NCI-H1105 treated with DMSO at 0.1 percent for 48 hours (cell line): ENCODE measurements at places on chromosomes 11 and 22.
A peak's percentile ranks its signal among the peaks of the same experiment; 100 is the strongest.

GRCh38 chr22:48906216-48906835, 921.3 kb downstream of the BRD1 start:
- DNase-seq: no peak

- no peak for DNase-seq
These were observed 24.6 kb downstream of the IL18BP start for GRCh38 chr11:72023335-72023734.

DNA sequence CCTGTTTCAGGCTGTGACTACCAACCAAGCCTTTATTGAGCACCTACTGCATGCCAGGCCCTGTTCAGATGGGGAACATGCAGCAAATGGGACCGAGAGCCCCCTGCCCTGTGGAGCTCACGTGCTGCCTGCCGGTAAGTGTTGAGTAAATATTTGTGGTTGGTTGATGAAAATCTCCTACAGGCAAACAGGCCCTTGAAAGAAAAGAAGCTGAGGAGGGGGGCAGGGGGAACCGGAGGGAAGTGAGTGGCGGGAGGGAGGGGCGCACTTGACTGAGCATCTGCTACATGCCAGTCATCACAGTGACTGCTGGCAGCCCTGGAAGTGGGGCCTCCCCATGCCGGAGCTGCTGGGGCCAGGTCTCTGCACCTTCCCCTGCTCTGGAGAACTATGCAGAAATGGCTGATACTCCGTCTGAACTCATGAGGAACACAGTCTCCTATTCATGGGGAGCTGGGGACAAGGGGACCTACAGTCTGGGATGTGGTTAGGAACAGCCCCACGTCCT, 34.2 kb downstream of the MACROD1 start:
- DNase-seq: peak; percentile 60

DNA sequence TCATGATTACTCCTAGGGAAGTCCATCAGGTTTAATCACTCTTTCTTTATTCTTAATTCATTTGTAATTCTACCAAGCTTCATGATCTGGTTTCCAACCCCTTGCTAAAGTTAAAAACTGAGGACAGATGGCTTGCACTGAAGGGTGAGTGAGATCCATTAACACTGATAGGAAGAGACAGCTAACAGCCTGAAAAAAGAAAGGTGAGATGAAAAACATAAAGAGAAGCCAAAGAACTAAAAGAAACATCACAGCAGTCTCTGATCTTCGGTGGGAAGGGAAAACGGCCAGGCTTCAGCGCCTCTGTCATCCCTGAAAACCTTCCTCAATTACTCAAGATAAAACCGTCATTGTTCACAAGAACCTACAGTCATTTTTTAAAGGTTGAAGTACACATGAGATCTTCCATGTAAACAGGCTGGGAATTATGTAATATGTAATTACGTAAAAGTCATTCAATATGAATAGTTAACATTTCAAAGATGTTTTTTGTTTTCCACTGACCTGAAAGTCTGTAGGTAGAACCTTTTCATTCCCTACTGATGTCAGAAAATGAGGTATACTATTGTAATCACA, 41.3 kb downstream of the VSIG10L2 start:
- DNase-seq: no peak

DNA sequence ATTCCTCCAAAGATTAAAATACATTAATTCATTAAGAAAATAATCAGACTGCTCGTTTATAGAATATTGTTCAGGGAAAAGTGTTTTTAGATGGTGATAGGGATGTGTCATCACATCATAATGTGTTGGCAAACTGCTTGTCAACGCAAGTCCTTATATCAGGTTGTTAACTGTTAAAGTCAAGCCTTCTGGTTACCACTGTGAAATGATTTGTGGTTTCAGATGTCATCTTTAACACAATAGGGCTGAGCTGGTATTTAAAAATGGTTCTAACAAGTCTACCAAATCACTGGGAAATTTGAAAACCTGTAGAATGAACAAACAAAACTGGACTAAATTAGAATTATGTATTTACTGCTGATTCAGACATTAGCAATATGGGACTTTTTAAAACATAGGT, 2.4 kb upstream of the MMP13 start:
- no peak for DNase-seq

DNA sequence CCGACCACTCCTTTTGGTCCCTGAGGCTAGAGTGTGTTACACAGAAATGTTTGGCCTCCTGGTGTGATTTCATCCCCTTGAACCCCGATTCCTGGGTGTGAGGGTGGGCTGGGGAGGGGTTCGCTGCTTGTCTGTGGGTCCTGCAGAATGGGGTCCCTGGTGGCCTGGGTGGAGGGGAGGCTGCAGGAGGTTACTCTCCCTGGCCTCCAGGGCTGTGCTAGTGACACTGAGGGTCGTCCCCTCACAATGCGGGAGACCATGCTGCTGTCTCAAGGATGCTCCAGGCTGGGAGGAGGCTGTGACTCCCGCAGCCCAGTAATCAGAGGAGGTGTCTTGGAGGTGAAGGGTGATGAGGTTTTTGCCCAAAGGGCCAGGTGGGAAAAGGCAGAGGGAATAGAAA, 17.0 kb upstream of the OMP start:
- DNase-seq: no peak

- no peak for DNase-seq
These were observed 115.6 kb downstream of the PTPRJ start for GRCh38 chr11:48095779-48096470.
